ENCODE measurements at places on chromosomes 16 and 17.

- DNase-seq, result no peak
Measured at GRCh38 chr16:57950382-57950781, 20.5 kb downstream of the CNGB1 start.

GRCh38 chr16:68247400-68247799, 2.2 kb downstream of the PLA2G15 start:
- DNase-seq, result no peak

GRCh38 chr17:973053-973452, 6.5 kb downstream of the NXN start:
- DNase-seq, result no peak

GRCh38 chr16:47866423-47866822, 289.4 kb downstream of the ABCC12 start:
- DNase-seq, result no peak

DNA sequence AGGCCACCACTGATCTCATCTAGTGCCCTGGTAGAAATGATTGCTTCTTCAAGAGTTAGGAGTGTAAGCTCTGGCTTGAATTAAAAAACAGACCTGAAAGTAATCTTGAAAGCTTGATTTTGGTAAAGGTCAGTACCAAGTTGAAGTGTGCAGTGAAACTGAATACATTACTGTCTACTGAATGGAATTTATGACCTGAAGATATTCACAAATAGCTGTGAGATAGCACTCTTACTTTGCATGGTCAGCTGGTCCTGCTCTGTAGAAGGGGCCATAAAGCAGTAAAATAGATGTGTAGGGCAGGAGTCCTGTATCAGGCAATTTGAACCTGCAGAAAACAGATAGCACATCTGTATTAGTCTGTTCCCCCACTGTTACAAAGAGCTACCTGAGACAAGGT, 78.6 kb downstream of the MYH13 start:
- DNase-seq, result no peak

DNA sequence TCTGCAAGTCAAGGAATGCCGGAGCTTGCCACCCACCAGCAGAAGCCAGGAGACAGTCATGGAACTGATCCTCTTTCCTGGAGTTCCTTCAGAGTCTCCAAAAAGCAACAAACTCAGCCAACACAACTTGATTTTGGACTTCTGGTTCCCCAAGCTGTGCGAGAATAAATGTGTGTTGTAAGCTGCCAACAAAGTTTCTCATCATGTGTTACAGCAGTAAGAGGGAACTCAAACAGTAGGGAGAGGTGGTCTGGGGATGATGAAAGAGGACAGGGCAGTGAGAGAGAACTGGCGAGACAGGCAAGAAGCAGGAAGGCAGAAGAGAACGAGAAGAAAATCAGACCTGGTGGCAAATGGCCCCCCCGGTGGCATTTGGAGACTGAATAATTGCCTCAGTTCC, 204.9 kb downstream of the MAF start:
- no peak for DNase-seq

- no peak for DNase-seq
Measured at GRCh38 chr16:66580605-66581209, 1.4 kb downstream of the CMTM2 start.

DNA sequence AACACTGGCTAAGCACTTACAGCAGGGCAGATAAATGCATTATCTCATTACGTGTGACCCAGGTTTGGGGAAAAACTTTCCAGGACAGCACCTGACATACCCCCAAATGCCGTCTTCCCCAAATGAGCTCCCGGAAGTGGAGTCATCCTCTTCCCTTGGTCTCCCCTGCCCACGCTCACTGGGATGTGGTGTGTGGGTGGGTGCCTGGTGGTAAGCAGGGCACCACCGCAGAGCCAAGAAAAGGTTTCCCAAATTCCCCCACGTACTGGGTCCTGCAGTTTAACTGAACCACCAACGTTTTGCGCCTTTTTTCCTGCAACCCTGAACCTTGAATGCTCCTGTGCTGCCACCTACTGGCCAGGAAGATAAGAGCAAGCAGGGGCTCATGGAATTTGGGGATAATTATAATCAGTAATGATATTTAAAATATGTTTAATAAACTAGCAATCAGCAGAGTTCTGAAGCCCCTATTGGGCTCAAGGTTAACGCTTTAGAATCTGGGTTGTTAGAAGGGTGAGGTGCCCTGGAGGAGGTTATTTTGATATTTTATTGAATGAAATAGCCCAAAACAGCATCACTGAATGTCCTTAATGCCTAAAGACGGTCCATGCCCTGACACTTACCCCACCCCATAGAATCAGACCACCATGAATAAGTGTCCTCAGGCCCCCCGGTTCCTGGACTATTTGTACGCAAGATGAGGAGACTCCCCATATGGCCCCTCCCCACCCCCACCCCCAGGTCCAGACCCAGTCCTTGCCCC, 8.0 kb downstream of the SPPL2C start:
- DNase-seq, result no peak

DNA sequence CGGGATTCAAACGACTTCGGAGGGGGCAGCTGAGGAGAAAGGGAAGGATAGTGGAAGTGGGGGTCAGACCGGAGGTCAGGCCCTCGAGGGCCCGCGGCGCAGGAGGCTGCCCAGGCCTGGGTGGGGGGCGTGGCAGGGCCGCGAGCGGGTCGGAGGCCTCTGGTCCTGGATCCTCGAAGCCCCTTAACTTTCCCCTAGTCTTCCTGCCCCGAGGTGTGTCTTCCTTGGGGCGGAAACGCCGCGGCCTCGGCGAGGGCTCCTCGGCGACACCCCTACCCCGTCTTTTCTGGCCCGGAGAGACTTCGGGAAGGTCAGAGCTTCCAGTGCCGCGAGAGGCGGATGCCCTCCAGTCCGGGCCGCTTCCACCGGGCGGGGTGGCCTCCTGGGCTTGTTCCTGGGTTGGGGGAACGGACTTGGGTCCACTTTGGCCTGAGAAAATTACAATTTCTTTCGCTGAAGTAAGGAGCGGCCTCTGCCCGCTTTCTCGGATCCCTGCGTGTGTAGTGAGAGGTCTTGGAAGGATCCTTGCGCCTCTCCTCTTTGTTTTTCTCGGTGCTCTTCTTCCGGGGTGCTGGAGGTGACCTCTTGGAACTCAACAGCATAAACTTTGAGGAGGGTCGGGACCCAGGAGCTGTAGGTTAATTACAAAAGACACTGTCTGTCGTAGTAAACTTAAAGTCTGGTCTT, 491 bp downstream of the IST1 start:
- DNase-seq, result no peak

DNA sequence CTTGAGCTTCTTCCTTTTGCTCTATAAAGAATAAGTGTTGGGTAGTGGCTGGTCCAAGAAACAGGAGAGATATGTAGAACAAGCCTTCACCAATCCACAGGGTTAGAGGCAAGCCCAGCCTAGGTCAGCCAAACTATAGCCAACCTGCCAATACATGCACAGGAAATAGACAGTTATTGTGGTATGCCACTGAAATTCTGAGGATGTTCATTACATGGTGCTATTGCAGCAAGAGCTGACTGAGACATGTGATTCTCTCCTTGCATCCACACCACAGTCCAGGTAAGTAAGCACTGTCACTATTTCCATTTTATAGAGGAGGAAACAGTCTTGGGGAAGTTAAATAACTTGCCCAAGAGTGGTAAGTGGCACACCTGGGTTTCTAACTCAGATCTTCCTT, 268.1 kb downstream of the NPIPA8 start:
- DNase-seq, result no peak

- DNase-seq, result no peak
Measured at GRCh38 chr16:11857161-11857560, 5.8 kb upstream of the RSL1D1 start.

DNA sequence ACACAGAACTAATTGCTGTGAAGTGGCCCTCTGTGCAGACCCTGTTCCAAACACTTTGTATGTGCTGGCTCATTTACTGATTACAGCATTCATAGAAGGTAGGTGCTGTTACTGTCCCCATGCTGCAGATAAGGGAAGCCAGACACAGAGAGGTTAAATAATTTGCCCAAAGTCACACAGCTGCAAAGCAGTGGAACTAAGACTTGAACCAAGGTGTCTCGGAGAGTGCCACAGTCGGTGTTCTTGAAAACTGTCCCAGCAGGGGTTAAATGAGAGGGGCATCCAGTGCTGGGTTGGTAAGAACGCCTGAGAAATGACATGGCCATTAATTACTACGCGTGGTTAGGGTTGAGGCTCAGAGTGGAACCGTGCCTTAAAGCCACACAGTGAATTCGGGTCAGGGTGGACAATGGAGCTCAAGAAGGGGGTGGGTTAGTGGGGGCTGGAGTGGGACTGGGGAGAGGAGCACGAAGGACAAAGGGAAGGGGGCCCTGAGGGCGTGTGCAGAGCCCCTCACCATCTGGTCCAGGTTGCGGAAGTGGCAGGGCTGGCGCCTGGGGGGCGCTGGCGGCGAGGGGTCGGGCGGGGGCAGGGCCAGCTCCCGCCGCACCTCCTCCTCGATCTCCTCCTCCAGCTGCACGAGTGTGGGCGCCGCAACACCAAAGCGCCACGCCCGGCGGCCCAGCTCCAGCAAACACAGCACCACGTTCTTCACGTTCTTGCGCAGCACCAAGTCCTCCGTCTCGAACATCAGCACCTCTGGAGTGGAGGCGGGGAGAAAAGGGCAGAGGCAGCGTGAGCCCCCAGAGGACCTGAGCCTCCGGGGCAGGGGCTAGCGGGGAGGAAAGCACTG, 3.3 kb downstream of the GAS2L2 start:
- DNase-seq, result no peak

DNA sequence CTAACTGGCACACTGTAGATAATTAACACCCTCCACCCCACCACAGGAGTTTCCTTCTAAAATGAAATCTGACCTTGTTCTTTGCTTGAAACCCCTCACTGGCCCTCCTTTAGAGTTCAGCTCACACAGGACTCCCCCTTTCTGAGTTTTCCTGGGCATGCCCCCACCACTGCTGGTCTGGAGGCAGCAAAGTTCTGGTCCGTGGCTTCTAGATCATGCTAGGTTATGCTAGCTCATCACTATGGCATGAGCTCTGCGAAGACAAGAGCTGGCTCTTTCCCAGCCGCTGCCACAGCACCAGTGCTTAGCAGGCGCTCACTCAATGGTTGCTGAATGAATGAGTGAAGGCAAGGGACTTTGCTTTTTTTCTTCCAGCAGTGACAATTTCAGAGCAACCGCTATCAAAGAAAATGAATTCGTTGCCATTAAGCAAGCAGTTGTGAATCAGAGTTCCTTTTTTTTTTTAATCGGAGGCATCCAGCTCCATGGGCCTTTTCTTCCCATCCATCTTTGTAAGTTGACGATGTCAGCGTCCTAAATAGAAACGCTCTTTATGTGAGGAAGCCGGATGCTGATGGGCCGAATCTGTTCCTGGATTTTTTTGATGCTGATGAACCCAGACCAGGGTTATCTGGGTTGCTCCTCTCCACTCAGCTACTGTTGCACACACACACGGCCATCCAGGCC, 80.8 kb upstream of the NOL11 start:
- no peak for DNase-seq

DNA sequence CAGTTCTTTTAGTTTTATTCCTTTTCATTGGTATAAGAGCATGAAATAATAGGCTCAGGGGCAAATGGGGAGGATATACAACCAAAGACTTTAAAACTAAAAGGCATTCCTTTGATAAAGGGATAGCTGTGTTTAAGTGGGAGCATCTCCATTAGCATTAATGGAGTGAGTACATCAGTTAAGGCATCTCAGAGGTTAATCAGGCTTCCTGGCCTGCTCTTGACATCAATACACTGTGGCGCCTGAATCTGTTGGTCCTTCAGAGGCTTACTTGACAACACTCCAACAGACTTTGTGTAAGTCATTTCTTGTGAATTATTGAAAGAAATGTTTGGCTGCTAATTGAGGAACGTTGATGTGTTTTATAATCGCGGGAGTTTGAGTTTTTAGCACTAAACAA, 230.7 kb downstream of the BCAS3 start:
- no peak for DNase-seq

GRCh38 chr17:47338026-47338425, 14.3 kb downstream of the EFCAB13 start:
- no peak for DNase-seq

DNA sequence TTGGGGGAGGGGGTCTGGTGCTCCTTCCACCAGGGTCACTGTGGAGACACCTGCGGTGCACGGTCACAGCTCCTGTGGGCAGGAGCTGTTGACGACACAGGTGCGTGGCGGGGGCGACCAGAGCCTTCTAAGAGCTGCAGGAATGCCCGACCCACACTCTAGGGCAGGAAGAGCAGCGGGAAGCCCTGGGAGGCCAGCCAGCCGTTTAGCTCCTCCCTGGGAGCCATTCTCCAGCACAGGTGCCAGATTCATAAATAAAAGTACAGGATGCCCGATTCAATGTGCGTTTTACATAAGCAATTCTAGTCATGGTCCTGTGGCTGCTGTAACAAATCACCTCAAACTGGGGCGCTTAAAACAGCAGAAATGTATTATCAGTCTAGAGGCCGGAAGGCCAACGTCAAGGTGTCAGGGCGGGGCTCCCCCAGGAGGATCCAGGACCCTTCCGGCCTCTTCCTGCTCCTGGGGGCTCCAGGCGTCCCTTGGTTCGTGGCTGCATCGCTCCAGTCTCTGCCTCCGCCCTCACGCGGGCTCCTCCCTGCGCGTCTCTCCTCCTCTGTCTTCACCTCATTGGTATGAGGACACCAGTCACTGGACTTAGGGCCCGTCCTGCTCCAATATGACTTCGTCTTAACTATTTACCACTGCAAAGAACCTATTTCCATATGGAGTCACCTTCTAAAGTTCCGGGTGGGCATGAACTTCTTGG, 155.4 kb downstream of the FOXL1 start:
- no peak for DNase-seq

GRCh38 chr16:29974291-29975133, 844 bp downstream of the TAOK2 start:
- peak; percentile 67 for DNase-seq

DNA sequence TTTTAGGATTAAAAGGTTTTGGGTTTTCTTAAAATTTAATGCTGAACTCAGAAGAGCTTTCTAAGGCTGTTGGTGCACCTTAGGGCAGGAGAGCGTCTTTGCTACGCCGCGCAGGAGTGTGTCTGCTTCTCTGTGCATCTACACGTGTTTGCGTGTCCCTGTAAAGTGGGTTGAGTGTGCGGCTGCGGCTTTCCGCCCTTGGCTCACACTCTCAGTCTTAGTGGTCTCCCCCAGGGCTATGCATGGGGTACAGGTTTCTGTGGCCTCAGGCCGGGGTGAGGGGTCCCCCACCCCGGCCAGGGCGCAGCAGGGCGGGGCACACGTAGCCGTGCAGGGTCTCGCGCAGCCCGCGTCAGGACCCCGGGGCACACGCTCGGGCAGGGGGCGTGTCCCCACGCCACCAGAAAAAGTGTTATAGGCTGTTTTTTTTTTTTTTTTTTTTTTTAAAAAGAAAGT, 727 bp upstream of the TENT4B start:
- no peak for DNase-seq

All from pulmonary artery endothelial cell (primary cell).